ENCODE measurements at places on chromosomes 4 and X.

DNA sequence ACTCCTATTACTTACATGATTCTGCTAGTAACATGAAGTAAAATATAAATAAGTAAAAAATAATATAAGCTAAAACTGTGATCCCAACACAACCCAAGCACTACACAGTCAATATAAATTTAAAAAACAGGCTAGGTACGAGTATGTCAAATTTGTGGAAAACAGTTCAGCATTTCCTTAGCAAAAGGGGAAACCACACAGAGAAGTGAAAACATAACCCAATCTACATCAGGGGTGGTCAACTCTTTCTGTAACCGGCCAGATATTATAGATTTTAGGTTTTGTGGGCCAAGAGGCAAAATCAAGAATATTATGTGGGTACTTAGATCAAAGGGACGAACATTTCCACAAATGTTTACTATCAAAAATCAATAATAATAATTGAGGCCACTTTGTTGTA, 70.1 kb downstream of the CHST7 start:
- no peak for DNase-seq

GRCh38 chrX:69813677-69814076, 197.8 kb downstream of the EDA start:
- DNase-seq, result no peak

DNA sequence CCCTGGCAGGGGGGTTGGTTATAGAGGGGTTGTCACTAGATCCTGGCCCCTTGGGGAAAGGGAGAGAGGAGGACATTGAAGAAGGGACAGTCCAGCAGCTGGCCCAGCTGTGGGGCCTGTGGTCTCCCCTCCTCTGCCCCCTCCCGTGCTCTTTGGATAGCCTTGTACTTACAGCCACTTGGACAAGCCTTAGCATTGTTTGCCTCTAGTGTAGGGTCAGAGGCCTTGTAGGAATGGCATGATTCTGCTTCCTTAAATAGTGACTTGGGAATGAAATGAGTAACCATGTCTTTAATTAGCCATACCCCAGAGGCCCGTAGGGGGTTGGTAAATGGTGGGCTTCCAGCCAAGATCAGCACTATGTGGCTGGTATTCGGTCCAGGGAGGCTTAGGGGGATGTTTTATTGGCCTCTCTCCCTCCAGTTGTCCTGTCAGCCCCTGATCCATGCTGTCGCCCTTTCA, 230.6 kb downstream of the PTTG2 start:
- no peak for DNase-seq

DNA sequence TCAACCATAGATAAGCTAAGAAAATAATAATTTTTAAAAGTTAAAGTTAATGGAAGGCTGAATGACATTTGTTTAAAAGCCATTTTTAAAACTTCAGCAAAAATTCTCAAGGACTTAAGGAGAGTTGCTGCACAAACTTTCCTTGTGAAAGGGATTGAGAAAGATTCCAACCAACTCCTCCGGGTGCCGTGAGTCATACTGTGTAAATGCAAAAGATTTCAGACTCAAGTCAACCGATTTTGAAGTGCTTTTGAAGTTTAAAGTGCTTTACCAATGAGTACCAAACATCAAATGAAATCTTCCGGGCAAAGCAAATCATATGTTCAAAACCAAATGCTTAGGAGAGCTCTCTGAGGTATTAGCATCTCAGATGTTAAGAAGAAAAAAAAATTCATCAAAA, 31.4 kb downstream of the VCX2 start:
- no peak for DNase-seq

DNA sequence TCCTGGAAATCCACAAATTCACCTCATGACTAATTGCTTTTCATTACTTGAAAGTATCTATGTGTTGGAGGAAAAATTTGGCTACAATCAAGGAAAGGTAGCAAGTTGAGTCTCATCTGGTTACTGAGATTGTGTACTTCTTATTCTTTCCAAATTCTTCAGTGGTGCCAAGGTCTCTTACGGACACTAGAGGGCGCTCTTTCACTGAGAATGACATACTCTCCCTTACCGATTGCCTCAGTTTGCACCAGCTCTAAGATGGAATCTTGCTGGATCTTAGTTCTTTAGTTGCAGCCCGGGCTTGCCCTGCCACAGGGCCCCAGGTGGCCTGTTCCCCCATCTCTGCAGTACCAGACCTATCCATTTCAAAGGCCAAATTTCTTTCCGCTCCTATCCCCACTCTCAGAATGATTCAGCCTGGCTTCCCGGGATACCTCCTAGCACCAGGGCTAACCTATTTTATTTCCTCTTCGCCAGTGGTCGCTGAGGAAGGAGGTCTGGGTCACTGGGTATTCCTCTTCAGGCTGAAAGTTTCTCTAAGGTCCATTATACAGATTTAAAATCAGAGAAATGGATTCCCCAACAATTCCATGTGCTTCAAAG, 24.6 kb upstream of the GPR50 start:
- DNase-seq, result no peak

- no peak for DNase-seq
Observed at GRCh38 chr4:72418458-72418857, 150.6 kb downstream of the ADAMTS3 start.

DNA sequence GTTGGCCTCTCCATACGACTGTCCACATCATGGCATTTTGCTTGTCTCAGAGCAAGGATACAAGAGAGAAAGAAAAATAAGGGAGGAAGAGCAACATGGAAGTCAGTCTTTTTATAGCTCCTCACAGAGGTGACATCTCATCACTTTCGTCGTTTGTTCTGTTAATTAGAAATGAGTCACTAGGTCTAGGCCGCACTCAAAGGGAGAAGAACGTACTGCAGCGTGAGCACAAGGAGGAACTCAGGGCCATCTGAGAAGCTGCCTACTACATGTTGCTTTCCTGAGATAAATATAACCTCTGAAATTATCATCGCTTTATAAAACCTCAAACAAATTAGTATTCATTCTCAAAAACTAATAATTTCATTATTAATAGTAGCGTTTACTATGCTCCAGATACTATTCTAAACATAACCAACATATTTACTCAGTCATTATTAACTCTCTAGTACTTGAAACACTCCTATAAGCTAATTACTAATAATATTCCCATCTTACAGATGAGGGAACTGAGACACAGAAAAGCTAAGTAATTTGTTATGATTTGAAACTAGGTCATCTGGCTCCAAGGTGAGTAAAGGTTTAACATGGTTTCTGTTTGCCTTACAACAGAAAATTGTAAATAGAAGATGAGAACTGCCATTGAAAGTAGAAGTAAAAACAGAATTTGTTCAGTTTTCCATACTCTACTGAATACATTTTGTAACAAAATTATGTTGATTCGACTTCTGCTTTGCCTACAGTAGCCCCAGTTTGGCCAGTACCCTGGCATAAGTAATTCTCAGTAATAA, 213.2 kb upstream of the UGT8 start:
- DNase-seq, result no peak

GRCh38 chrX:55638933-55639332, 15.7 kb downstream of the FOXR2 start:
- no peak for DNase-seq

DNA sequence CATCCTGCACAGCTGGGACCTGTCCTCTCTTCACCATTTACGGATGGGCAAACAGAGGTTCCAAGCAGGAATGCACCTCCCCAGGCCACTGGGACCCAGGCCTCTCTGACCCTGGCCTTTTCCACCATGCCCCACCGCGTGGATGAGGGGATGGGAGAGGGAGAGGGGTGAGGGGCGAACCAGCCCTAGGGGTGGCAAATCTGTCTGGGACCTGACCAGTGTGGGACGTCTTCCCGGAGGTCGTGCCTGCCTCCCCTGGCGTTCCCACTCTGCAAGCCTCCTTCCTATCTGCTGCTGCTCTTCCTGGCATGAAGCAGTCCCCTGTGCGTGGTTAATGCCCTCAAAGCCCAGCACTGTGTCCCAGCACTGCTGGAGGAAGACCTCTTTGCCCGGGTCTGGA, 35.9 kb downstream of the ABLIM2 start:
- DNase-seq, result no peak

- no peak for DNase-seq
Observed at GRCh38 chr4:122716825-122717448, 15.6 kb upstream of the BBS12 start.

GRCh38 chr4:98046665-98047064, 96.6 kb downstream of the STPG2 start:
- no peak for DNase-seq

DNA sequence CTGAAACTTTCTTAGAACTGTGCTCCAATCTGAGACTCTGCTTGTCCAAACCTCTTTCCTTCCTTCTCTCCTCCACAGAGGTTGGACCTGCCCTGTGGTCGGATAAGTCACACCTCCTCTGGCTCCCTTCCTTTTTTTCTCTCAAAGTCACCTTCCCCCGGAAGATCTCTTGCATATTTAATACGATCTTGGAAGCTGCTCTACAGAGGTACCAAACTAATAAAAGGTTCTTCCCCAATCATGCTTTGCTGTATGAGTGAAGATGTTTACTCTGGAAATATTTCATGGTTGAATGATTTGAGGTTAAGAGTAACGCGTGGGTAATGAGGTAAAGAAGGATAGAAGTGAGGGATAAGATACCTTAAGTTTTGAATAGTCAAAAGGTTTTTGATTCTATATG, 166.0 kb downstream of the ATG4A start:
- no peak for DNase-seq

DNA sequence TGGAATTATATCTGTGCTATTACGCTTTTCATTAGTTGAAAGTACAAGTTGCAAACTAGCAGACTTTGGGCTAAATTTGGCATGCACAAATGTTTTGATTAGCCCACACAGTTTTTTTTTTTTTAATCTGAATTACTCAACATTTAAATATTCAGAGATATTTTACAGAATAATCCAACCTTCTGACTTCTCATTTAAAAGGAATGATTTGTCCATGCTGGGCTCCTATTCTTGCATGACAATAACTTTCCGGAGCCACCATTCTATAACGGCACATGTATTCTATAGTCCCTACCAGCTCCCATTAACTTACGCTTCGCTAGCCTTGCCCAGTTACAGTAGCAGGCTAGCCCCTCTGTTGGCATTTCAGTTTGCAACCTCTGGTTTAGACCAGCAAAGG, 219.3 kb upstream of the FTHL17 start:
- no peak for DNase-seq

DNA sequence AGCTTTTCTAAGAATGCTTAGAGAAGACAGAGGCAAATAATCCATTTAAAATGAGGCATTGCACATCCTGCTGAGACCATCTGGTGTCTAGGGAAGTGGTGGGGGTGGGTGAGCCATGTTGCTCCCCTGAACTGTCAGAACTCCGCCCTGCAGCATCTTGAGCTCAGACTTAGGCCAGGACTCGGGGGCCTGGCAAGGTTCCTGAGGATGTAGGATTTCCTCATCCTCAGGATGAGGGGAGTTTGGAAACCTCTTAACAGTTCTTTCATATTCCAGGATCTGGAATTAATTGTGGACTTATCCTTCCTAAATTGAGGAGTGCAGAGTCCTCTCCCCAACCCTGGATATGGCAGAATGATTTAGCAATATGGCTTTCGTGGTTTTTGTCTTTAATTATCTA, 6.6 kb downstream of the TLL1 start:
- DNase-seq, result no peak

Measured in right kidney (tissue), 9 donors.